ENCODE measurements at places on chromosomes 3 and 15. TPM values are rescaled to one million over a fixed set of nuclear protein-coding genes. Genes with fewer than 3 reads are reported as not detected.

The BFSP2 gene
- total RNA-seq = not detected

The ALS2CL gene
- total RNA-seq = 0.10 TPM

DNA sequence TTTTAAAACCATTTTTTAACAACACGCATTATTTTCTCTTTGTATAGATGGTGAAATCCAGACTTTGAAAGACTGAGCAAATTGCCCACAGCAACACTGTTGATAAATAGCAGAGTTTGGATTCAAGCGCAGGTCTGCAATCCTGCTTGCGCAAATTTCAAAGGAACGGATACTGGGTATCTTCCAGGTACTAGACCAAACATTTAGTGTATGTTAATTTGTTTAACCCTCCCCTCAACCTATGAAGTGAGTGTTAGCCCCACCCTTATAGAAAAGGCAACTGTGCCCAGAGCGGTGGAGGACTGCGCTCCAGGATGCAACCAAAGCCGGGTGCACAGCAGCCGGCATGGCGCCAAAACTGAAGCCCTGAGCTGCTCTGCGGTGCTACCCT is 103.8 kb downstream of the CPN2 start:
- peaks cover 1% of the 10 kb centered on the region for H3K36me3 ChIP-seq
- H3K4me1 ChIP-seq = no peaks in the 10 kb centered on the region
- peaks cover 10% of the 10 kb centered on the region for H3K27me3 ChIP-seq

The LRRN1 gene
- total RNA-seq = not detected

The GRIP2 gene
- total RNA-seq = not detected
